ENCODE measurements at places on chromosomes 2 and 18.

GRCh38 chr2:109690822-109691541 is 76.8 kb downstream of the SOWAHC start:
- no peak for DNase-seq

- peak; percentile 40 for DNase-seq
These were observed 274.7 kb downstream of the RND3 start for GRCh38 chr2:150212722-150213171.

DNA sequence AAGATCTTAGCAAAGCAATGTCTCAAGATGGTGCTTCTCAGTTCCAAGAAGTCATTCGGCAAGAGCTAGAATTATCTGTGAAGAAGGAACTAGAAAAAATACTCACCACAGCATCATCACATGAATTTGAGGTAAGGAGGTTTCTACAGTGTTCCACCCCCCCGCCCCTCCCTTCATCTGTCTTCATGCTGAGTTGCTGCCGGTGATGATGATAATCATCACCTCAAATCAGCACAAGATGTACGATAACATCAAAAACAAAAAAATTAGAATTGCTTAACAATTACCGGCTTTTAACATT is 14.6 kb downstream of the UGP2 start:
- no peak for DNase-seq

DNA sequence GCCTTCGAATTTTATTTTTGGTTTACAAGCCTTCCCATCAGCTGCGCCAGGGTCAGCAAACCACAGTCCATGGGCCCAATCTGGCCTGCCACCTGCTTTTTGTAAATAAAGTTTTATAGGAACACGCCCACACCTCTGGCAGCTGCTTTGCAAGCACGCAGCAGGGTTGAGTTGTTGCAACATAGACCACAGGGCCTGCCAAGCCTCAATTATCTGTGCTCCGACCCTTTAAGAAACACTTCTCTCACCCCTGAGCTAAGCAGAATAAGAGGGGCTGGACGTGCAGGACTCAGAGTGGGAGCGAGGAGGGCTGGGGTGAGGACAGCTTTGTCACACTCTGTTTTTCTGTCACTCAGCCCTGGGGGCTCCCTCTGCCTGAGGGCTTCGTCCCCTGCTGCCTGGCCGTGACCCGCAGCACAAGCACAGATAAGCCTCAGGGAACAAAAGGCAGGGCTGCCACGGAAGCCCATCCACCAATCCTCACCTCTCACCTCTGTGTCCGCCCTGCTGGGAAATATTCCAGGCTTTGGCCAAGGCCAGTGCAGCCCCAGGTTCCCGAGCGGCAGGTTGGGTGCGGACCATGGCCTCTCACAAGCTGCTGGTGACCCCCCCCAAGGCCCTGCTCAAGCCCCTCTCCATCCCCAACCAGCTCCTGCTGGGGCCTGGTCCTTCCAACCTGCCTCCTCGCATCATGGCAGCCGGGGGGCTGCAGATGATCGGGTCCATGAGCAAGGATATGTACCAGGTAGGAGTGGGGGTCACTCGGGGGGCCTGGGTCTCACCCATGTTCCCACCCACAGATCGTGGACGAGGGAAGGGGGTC is at the start of gene AGXT:
Gene AGXT (plus strand): TSS at position 539 of the 823 bp plus-strand sequence. CDS start 42 bp downstream, at position 581.
- DNase-seq: no peak

DNA sequence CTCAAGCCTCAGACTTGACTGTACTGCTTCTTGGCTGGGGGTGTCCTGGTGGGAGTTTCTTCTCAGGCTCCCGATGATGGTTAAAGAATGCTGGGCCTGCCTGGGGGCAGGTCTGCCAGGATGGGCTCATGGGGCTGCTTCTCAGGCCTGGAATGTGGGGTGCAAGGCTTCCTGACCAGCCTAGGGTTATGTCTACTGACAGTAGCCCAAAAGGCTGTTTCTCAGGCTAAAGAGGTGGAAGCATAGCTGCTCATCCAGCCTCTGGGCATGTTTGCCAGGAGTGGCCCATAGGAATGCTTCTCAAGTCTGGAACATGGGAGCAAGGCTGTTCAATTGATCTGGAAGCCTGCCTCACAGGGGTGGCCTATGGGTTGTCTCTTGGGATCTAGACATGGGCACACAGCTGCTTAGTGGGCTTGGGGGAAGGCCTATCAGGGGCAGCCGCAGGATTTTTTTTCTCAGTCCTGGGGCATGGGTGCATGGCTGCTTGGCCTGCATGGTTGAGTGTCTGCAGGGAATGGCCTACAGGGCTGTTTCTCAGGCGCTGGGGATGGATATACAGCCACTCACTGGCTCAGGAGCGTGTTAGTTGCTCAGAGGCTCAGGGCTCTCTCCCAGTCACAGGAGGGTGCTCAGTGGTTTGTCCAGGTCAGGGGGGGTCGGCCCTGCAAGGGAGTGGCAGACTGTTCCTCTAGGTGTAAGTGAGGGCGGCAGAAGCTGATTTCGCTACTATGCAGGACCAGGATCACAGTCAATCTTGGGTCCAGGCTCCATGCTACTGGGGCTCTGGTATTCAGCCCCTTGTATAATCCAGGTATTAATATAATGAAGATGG is 617.3 kb upstream of the REG3G start:
- no peak for DNase-seq

- no peak for DNase-seq
These were observed 278.7 kb upstream of the KLHL29 start for GRCh38 chr2:23106242-23106785.

DNA sequence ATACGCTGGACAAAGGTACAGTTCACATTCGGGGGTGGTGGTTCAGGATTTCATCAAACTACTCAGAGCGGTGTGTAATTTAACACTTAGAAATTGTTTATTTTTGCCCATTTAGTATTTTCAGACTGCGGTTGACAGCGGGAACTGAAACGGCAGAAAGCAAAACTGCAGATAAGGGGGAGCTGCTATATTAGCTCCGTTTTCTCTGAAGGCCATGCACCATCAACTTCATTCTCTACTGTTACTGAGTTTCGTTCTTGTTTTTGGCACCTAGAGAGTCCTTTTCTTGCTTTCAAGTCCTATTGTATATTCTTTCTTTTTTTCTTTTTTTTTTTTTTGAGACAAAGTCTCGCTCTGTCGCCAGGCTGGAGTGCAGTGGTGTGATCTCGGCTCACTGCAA is 121.5 kb upstream of the SP3 start:
- DNase-seq: no peak

GRCh38 chr2:27989149-27989548 is 98.6 kb downstream of the BABAM2 start:
- DNase-seq: no peak

DNA sequence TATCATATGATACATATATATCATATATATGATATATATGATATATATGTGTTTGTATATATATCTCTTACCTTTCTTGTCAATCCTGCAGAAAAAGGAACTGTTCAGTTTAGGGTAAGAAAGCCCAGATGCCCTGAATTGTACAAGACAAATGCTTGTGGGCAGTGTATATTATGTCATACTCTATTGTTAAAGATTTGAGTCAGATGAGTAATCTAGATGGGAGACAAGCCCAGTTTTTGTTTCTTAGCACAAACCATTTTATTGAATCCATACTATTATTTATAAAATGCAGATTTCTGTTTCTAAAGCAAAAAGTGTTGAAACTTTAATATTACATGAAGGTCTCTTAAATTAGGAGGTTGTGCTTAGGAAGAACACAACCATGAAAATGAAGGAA is 90.6 kb downstream of the VRK2 start:
- no peak for DNase-seq

DNA sequence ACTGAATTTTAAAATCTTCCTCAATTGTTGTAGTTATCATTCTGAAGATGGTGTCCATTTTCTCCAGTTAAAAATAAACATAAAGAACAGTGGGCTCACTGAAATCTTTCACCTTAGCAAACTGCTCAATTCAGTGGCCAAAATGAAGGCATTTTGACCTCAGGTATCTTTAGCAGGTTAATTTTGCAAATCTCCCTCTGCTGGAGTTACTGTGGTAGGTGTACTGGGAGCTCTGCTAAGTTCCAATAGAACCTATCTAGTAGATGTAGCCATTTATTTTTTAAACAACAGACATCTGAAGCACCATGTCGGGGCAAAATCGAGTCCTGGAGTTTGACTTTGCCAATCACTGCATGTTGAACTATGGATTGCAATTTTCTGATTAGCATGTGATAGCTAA is 177.1 kb downstream of the IRS1 start:
- DNase-seq: no peak

GRCh38 chr2:43293744-43294695 is 67.6 kb upstream of the ZFP36L2 start:
- DNase-seq: no peak

GRCh38 chr2:102368461-102369109 is 13.0 kb downstream of the IL18R1 start:
- DNase-seq: no peak

DNA sequence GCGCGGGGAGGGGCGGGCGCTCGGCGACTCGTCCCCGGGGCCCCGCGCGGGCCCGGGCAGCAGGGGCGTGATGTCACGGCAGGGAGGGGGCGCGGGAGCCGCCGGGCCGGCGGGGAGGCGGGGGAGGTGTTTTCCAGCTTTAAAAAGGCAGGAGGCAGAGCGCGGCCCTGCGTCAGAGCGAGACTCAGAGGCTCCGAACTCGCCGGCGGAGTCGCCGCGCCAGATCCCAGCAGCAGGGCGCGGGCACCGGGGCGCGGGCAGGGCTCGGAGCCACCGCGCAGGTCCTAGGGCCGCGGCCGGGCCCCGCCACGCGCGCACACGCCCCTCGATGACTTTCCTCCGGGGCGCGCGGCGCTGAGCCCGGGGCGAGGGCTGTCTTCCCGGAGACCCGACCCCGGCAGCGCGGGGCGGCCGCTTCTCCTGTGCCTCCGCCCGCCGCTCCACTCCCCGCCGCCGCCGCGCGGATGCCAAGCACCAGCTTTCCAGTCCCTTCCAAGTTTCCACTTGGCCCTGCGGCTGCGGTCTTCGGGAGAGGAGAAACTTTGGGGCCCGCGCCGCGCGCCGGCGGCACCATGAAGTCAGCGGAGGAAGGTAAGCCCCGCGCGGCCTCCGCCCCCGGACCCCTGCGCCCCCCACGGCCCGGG is at the start of gene NFATC1:
Gene NFATC1 (plus strand): TSS at position 170 of the 644 bp plus-strand sequence. CDS start 295 bp downstream, at position 465.
- peak; percentile 89 for DNase-seq

- peak; percentile 10 for DNase-seq
These were observed 74.3 kb downstream of the BCL2L11 start for GRCh38 chr2:111194835-111195621.

GRCh38 chr2:43073401-43073825 is 153.0 kb downstream of the ZFP36L2 start:
- DNase-seq: peak; percentile 55

- DNase-seq: no peak
These were observed 51.2 kb downstream of the NEDD4L start for GRCh38 chr18:58095222-58095621.

DNA sequence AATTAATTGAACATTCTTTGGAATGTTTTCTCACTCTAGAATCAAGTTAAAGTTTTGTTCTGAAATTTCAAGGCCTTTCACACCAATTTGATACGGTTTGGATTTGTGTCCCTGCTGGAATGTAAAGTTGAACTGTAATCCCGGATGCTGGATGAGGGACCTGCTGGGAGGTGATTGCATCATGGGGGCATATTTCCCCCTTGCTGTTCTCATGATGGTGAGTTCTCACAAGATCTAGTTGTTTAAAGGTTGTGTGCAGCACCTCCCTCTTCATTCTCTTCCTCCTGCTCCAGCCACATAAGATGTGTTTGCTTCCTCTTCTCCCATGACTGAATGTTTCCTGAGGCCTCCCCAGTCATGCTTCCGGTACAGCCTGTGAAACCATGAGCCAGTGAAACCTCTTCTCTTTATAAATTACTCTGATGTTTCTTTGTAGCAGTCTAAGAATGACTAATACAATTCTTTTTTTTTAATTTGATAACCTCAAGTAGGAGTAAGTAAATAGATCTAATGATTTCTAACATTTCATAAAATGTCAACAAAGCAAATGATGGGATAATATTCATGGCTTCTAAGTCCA is 144.2 kb upstream of the CDH7 start:
- DNase-seq: no peak

DNA sequence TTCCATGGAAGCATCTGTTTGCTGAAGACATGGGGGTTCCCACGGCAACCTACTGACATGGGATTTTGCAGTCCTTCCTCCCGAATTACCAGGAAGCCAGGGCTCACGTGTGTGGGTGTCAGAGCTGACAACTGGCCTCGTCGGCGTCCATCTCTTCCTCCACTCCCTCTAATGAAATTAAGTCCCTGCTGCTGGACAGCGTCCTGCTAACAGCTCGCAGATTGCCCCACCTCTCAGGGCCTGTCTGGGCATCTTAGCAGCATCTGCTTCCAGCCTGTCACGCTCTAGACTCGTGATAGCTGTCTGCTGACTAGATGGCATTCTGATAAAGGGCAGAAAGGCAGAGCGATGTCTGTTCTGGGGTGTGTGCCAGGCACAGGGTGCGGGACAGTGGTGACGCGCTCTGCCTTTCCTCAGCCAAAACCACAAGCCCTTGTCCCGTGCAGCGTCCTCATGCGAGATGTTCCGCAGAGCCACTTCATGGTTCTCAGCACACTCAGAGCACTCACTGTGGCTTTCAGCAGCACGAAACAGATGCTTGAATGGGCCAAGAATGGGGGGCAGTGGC is 161.1 kb downstream of the ARL4C start:
- peak; percentile 71 for DNase-seq

GRCh38 chr2:10742666-10743065 is 21.2 kb downstream of the ATP6V1C2 start:
- DNase-seq: no peak

- DNase-seq: no peak
These were observed 4.2 kb downstream of the PLEKHA3 start for GRCh38 chr2:178484245-178485041.

GRCh38 chr2:26941486-26941885 is 29.0 kb upstream of the MAPRE3 start:
- DNase-seq: no peak

DNA sequence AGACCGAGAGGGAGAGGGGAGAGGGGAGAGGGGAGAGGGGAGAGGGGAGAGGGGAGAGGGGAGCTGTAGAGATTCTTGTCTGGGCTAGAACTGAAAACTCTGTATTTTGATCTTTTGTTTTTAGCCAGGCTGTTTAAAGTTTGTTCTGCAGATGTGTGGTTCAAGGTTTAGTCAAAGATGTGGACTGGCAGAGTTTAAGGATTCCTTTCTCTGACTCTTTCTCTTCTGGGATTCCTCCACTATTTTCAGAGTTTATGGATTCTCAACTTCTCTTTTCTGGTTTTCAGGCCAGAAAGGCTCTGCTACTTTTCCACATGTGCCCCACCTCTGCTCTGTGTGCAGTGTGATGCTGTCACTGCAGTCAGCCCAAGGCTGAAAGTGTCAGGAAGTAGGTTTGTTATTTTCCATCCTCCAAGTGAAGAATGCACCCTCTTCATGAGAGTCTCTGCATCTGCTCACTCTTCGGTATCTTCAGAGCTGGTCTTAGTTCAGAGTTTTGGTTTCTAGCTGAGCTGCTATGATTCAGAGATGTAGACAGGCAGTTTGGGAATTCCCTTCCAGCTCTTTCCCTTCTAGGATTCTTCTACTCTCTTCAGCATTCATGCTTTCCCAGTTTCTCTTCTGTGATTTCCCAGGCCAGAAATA is 130.9 kb upstream of the SMAD7 start:
- no peak for DNase-seq

Data from kidney (tissue), 22 donors.